ENCODE measurements at places on chromosomes 4 and X. TPM values are rescaled to one million over a fixed set of nuclear protein-coding genes. Genes with fewer than 3 reads are reported as not detected.

The C4orf36 gene
- total RNA-seq, result not detected

The PCDH7 gene
- total RNA-seq, result not detected

- no peaks in the 10 kb centered on the region for H3K27me3 ChIP-seq
- no peak overlapping the region for H3K27ac ChIP-seq
- H3K4me3 ChIP-seq, result no peak overlapping the region
- H3K36me3 ChIP-seq, result no peaks in the 10 kb centered on the region
Observed at GRCh38 chrX:545452-545885, 85.1 kb upstream of the SHOX start.

GRCh38 chr4:61921920-61922319, 721.8 kb downstream of the ADGRL3 start:
- H3K27me3 ChIP-seq, result no peaks in the 10 kb centered on the region
- no peaks in the 10 kb centered on the region for H3K4me1 ChIP-seq
- no peak overlapping the region for H3K4me3 ChIP-seq
- H3K27ac ChIP-seq, result no peak overlapping the region
- DNase-seq, result no peak

- no peak for DNase-seq
- H3K27me3 ChIP-seq, result peaks cover 9% of the 10 kb centered on the region
- H3K4me1 ChIP-seq, result peaks cover 3% of the 10 kb centered on the region
- H3K4me3 ChIP-seq, result no peak overlapping the region
Observed at GRCh38 chr4:41647383-41647782, 101.1 kb downstream of the PHOX2B start.

DNA sequence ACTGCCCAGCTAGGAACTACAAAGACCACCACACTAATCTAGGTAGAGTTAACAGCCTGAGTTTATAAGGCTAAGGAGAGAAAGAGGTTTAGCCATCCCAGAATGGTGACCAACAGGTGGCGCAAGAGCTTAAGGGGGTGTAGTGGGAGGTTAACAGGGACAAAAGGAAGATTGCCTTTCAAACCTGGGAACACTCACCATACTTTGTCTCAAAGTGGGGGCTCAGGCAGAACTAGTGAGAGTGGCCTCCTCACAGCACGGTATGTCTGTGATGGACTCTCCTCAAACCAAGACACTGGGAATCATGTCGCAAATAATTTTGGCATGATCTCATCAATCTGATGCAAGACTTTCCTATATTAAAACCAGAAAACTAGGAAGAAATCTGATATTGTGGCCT, 23.4 kb downstream of the CCNI start:
- H3K4me1 ChIP-seq, result no peaks in the 10 kb centered on the region
- no peaks in the 10 kb centered on the region for H3K27me3 ChIP-seq
- DNase-seq, result peak; percentile 77
- H3K36me3 ChIP-seq, result peaks cover 87% of the 10 kb centered on the region

- no peaks in the 10 kb centered on the region for H3K27me3 ChIP-seq
- H3K36me3 ChIP-seq, result no peaks in the 10 kb centered on the region
- no peak overlapping the region for H3K27ac ChIP-seq
Observed at GRCh38 chr4:69054578-69055200, 41.6 kb upstream of the UGT2B7 start.

DNA sequence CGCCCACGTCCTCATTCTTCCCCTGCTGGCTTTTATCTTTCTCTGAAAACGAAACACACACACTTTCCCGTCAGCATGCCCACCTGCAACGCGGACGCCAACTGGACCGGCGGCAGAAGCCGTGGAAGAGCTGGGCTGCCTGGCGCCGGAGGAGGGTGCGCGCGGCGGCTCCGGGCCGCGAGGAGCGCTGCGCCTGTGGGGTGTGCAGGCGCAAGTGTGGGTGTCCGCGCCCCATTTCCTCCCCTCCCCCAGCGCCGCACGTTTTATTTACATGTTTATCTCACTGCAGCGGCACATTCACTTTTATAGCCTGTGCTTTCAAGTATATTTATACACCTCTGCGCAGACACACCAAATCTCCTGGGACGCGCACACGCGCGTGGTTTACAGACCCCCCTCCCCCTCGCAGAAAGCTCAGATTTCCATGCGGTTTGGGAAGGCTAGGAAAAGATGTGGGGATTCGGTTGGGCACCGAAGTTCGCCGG, 1.5 kb downstream of the PITX2 start:
- no peaks in the 10 kb centered on the region for H3K36me3 ChIP-seq
- no peak overlapping the region for H3K4me3 ChIP-seq
- H3K4me1 ChIP-seq, result peaks cover 35% of the 10 kb centered on the region
- H3K27me3 ChIP-seq, result peaks cover 98% of the 10 kb centered on the region
- H3K27ac ChIP-seq, result no peak overlapping the region
- no peak for DNase-seq

DNA sequence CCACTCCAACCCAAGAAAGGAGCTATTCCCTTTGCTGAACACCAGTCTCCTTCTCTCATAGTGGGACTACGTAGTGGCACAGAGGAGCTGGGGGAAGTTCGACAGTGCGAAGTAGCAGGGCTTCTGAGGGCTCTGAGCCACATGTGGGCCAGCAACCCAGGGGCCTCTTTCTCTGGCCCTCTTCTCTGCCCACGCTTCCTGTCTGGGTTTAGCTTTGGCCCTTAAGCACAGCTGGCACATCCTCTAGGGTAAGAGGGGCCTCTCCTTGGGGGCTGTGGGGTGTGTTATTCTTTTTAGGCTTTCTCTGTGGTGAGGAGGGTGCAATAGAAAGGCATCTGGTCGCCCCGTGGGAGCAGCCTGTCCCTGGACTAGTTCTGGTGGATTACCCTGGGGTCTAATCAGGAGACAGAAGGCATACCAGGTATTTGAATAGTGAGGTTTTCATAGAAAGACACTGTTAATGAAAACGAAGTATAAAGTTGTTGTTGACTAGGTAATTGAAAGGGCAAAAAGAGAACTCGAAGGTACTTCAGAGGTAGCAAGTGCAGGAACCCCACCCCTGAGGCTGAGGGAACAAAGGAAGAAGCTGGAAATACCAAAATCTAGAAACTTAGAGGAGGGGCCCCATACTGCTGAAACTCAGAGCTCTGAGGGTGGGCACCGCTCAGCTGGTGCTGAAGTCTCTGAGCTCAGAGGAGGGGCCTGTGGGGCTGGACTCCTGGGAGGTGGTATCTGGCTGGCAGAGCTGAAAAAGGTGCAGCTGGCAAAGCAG, 151.9 kb upstream of the RPS6KA3 start:
- DNase-seq, result no peak
- H3K27ac ChIP-seq, result peak overlapping the region; percentile 11
- H3K27me3 ChIP-seq, result no peaks in the 10 kb centered on the region
- H3K4me1 ChIP-seq, result peaks cover 31% of the 10 kb centered on the region

DNA sequence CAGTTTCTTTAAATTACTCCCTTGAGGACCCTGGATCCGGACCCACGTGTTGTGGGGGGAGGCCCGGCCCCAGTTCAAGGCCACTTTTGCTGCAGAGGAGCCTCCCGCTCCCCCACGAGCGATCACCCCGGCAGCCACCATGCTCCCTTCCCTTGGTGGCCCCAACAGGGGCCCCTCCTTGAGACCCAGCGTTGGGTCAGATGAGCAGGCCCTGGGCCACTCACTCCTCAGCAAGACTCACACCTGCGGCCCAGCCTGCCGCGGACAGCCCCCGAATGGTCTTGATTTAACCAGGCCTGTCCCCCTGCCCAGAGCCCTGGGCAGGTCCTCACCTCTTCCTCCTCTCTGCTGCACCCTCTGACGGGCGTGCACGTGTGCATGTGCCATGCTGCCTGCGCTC, 4.3 kb downstream of the CPLX1 start:
- no peak overlapping the region for H3K27ac ChIP-seq
- H3K4me3 ChIP-seq, result no peak overlapping the region
- no peak for DNase-seq
- no peaks in the 10 kb centered on the region for H3K36me3 ChIP-seq
- peaks cover 11% of the 10 kb centered on the region for H3K4me1 ChIP-seq

All from CD4-positive, alpha-beta T cell (primary cell).